ENCODE measurements at places on chromosomes 12 and 14.
A peak's percentile ranks its signal among the peaks of the same experiment; 100 is the strongest.

DNA sequence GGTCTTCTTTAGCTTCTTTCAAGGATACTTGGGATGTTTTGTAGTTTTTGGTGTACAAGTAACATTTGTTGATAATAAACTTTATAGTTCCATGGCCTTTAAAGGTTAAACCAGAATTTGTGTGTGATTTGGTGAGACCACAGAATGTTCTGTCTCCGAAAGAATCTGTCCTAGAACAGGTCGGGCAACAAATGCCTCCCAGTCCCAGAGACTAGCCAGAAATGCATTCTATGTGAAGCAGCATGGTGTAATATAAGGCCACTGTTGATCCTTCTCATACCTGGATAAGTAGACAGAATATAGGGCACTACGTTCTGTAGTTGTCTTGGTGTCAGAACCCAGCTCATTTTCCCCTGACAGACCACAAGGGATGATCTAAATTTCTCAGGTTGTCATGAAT lies 10.0 kb downstream of the STYK1 start:
- no peak for DNase-seq

DNA sequence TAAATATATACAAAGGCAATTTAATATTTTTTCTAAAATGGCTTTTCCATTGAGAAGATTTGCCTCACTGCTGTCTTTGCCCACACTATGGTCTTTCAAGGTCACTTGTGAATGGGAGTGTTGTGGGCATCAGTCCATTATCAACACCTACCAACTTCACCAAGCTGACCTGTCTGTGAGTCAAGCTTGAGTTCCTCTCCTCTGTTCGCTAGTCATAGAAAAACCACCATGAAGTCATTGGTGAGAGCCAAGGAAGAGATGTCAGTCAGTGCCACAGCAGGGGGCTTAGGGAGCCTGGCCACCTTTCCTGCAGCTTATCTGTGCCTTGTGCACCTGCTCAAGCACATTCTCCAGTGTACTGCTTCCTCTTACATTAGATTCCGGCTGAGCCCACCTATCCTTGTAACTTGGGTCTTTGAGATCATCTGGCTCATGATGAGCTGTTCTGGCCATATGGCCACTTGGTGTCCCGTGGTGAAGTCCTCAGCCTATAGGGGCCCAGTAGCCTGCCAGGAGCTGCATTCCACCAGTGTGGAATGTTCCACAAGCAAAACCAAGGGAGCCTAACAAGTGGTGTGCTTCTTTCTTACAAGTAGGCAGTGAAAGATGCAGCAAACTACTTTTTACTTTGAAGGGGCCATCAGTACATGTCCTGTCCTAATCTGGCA lies 80.8 kb upstream of the C12orf71 start:
- DNase-seq, result peak; percentile 34

GRCh38 chr12:42442311-42442759 lies 116.4 kb downstream of the PPHLN1 start:
- peak; percentile 56 for DNase-seq

- DNase-seq, result no peak
Observed at GRCh38 chr12:7344833-7345606, 41.1 kb downstream of the ACSM4 start.

DNA sequence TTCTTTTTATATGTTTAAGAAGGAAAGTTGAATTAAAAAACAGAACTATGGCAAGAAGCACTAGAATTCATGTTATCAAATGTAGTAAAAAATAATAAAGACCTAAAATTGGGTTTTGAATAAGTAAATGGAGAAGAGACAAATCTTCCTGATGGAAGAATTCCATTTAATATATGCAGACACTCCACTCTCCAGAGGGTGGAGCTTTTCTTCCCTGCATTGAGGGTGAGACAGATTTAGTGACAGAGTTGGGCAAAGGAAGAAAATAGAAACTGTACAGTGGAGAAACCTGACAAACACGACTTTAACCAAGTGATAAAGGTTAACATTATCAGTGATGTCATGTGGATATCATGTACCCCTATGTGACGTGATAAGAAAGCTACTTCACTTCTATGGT lies 217.6 kb downstream of the PRKD1 start:
- DNase-seq, result no peak

GRCh38 chr14:61050417-61050816 lies 69.4 kb downstream of the SLC38A6 start:
- peak; percentile 11 for DNase-seq

DNA sequence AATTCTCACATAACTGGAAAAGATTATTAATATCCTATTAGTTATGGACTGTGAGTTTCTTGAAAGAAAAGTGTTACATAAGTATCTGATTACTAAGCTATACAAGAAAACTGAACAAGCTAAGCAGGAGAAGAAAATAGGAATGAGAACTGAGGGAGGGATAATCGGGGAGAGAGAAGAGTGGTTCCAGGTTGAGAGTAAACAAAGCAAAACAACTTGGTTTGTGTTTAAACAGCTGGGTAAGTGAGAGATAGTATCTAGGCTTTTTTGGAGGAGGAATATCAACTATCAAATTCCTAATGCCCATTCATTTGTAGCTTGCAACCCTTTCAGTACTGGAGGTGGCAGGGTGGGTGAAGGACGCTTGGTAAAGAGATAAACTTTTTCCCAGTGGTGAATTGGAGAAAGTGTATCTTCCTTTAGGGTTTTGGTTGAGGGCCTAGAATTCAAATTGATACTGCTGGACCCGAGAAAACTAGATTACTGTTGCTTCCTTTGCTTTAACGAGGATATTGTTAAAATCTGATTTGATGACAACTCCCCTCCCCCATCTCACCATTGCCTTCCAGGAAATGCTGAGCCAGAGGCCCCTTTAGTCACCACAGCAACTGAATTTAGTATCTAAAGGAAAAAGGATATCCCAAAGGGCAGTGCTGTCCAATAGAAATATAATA lies 2.0 kb upstream of the SLC2A3 start:
- peak; percentile 53 for DNase-seq

DNA sequence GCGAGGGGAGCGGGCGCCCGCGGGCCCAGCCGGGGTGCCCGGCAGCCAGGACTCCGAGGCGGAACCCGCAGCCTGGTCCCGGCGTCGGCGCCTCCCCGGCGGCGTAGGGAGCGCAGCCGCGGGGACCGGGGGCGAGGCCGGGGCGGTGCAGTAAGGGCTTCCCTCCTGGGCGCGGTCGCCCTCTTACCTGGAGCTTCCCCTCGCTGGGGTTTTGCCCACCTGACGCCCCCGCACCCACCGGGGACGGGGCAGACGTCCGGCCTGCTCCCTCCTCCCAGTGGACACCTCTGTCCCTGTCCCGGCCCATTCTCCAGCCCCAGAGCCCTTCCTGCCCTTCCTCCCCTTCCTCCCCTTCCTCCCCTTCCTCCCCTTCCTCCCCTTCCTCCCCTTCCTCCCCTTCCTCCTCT lies 413 bp upstream of the TUBA1C start:
- DNase-seq, result no peak

DNA sequence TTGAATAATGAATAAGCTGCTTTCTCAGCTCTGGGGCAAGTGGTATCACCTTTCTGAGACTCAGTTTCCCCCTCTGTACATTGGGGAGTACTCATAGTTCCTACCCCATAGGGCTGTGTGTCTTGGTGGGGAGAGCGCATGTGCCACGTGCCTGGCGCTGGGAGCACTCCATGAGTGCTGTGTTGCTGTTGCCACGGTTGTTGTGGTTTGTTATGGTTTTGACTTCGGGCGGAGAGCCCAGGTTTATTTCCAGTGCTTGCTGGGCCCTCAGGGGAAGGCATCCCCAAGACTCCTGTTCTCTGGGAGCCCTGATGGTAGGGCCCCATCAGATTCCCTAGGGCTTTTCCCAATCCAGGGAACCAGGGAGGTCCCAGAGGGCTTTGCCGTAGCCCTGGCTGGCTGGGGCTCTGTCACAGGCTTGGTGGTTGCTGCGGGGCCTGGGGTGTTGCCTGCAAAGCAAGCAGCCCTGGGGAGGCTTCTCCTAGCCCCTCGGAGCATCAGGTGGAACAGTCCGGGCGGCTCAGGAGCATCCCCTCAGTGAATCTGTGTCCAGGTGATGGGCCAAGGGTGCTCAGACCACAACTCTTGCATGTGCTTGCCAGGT lies 18.6 kb downstream of the SH2B3 start:
- DNase-seq, result no peak

DNA sequence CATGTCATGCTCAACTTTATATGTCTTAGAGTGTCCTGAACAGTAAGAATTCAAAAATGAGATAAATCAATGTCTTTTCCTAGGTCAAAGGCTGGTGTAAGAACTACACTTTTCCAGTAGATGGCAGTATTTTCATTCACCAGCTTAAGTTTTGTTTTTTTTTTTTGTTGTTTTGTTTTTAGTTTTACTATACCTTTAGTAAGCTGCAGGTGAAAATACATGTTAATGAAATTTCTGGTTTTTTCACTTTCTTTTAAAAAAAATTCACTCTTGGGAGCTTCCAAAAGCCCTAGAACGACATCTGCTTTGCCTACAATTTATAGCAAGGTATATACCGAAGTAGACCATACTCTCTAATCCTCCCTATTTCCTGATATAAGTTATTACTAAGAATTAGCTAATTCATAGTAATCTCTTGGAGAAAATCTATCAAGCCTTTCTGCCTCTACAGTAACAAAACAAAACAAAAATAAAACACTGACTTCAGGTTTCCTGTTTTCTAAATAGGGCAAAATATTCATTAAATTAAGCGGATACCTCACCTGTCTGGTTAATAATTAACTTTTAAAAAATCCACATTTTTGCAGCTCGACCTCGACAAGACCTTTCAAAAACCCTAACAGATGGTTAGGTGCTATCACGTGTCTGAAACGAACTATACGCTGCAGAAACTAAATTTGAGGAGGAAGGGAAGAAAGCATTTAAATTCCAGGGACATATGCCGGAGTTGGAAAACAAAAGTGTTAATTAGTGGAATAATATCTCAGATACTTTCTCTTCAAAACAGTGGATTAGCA lies 2.7 kb upstream of the SAMD4A start:
- DNase-seq, result peak; percentile 63

DNA sequence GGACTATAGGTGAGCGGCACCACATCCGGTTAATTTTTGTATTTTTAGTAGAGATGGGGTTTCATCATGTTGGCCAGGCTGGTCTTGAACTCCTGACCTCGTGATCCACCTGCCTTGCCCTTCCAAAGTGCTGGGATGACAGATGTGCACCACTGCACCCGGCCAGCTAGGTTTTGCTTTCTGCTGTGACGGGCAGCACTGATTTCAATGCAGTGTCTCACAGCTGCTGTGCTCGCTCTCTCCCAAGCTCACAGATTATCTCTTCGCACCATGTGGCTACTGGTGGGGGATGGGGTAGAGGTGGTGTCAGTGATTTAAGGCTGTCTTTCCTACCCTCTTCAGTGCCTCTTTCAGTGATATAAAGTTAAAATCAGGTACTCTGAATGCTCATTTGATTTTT lies 909.1 kb downstream of the TRHDE start:
- no peak for DNase-seq

- DNase-seq, result no peak
Observed at GRCh38 chr12:105352052-105352451, 21.6 kb downstream of the C12orf75 start.

GRCh38 chr12:58387199-58387598 lies 445.8 kb downstream of the ATP23 start:
- no peak for DNase-seq

- peak; percentile 77 for DNase-seq
Observed at GRCh38 chr14:82872494-82872893, 1338.8 kb upstream of the SEL1L start.

DNA sequence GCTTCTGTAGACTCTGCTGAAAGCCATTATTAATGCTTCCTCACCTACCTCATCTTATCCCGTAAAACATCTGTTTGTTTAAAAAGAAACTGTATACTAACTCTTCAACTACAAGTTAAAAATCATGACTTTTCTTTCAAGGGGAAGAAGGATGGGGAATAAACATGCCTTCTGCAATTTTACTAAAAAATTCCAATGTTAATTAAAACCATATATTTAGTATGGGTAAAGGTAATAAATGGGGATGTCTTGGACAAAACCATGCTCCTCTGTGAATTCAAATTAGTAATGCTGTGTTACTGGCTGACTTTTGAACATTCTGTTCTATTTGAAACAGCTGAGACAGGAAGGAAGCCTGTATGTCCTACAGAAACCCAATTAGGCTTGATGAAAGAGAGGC lies 311.1 kb upstream of the DIO2 start:
- no peak for DNase-seq

GRCh38 chr14:23646648-23647549 lies 10.7 kb downstream of the DHRS2 start:
- no peak for DNase-seq

GRCh38 chr12:7869137-7869536 lies 3.6 kb downstream of the SLC2A14 start:
- DNase-seq, result no peak

- no peak for DNase-seq
Observed at GRCh38 chr12:88241862-88242570, 99.9 kb downstream of the TMTC3 start.

GRCh38 chr12:24499151-24500146 lies 449.5 kb downstream of the BCAT1 start:
- DNase-seq, result no peak

DNA sequence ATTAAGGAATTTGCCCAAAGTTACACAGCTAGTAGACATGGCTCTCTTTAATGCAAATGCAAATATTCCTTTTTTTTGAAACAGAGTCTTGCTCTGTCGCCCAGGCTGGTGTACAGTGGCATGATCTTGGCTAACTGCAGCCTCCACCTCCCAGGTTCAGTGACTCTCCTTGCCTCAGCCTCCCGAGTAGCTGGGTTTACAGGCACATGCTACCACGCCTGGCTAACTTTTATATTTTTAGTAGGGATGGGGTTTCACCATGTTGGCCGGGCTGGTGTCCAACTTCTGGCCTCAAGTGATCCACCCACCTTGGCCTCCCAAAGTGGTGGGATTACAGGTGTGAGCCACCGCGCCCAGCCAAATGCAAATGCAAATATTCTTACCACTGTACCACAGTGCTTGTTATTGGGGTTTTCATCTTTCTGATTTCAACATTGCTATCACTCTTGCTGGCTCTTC lies 24.5 kb upstream of the HIGD1C start:
- DNase-seq, result no peak

GRCh38 chr14:77657280-77657679 lies 40.8 kb upstream of the SPTLC2 start:
- no peak for DNase-seq

DNA sequence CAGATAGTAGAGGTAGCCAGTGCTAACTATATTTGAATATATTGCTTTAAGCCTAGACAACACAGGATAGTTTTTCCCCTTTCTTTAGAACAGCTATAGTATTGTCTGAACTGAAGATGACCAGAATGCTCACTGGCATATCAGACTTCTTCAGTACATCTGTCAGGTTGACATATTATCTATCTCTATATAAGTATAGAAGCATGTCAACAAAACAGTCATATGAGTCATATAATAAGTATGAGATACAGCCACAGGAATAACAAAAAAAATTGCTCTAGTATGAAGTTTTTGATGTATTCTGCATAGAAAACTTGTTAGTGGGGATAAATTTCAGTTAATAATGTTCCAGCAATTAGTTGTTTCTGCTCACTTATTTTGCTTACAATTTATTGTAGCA lies 767.7 kb downstream of the LRFN5 start:
- DNase-seq, result no peak

DNA sequence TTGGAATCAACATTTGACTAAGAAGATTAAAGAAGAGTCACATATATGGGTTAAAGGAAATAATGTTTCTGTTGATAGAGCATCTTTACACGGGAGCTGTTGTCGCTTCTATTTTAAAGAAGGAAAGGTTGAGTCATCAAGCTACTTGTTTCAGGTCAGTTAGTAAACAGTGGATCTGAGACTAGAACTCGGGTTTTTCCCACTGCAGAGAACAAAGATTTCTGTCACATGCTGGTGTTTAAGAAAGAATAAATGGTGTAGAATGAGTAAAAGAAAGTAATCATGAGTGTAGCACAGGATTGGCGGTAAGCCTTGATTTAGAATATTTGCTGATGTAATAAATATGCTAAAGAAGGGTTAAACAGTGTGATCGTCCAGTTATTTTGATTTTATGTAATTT lies 455.5 kb downstream of the AEBP2 start:
- no peak for DNase-seq

- DNase-seq, result peak; percentile 28
Observed at GRCh38 chr12:94813314-94813713, 163.0 kb upstream of the TMCC3 start.
